ENCODE measurements at places on chromosomes 4 and X.

GRCh38 chr4:106454581-106454980 is 86.0 kb upstream of the GIMD1 start:
- DNase-seq: no peak

GRCh38 chrX:39310891-39311290 is 509.6 kb downstream of the MID1IP1 start:
- no peak for DNase-seq

DNA sequence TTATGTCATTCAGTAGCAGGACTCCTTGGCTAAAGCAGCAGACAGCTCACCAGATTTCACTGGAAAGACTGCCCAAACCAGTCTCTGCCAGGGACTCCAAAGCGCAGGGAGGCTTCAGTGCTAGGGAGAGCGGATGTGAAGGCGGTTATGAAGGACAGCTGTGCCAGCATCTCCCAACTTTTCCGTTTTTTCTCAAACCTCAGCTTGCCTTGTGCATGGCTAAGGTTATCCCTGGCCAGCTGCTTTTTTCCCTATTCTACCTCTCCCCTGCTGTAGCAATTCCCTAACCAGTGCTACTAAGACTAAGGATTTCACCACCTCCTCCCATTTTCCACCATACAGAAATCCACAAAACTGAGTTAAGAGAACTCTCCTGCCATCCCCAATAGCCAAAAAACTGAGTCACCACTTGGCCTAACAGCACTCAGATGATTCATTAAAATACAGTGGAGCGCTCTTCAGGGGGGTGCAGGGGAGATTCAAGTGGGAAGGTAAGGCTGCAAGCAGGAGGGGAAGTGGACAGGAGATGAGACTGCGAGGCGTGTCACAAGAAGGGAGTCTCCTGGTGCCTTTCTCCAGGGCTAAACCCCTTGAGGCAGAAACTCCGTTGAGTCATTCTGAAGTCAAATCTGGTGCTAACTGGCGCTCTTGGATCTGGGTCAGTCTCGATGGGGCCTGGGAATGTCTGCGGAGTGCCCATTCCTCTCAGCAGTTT is 90.7 kb downstream of the PALLD start:
- DNase-seq: no peak

DNA sequence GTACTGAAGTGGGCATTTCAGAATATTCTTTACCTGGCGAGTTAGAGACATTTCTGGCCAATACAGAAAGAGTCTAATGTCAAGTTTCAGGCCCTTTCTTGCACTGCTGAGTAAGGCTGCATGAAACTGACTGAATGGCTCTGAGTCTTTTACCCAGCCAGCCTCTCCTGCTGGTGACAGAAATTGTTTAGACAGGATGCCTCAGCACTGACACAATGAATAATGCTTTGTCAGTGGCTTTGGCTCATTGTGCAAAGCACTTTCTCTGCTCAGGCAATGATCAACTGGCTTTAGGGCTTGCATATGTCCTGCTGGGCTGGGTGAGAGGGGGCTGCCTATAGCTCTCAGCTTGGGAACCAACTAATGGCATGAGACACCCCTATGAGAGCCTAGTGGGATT is 45.5 kb downstream of the CLNK start:
- no peak for DNase-seq

- DNase-seq: no peak
These were observed 914.8 kb upstream of the GRIA3 start for GRCh38 chrX:122269243-122269781.

DNA sequence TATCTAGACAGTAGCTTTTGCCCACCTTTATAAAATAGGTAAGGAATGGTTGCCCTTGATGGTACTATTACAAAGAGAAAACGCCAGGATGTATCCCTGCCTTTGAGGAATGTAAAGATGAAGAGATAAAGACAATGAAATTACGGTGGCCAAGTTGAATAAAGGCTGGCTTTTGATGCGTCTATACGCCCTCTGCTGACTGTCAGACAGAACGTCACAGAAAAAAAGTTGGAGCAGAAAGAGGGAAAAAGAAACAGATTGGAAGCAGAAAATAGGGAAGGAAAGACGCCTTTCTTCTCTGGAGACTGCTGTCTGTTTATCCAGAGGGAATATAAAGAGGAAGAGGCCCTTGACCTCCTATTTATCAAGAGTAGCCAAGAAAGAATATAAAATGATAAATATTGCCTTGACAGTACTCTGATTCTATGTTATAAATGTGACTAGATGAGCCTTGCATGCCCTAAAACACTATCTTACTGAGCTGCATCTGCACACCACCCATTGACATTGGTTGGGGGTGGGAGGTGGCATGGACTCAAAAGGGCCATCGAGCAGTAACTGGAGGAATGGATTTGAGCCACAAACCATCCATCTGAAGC is 30.6 kb downstream of the PCDH19 start:
- DNase-seq: no peak

GRCh38 chrX:69298466-69299140 is 133.3 kb upstream of the PJA1 start:
- DNase-seq: no peak

- no peak for DNase-seq
These were observed 15.0 kb upstream of the UBE2D3 start for GRCh38 chr4:102842367-102842766.

- DNase-seq: no peak
These were observed 10.3 kb downstream of the USP46 start for GRCh38 chr4:52648836-52649235.

- DNase-seq: no peak
These were observed 27.6 kb downstream of the RHOH start for GRCh38 chr4:40224432-40224831.

DNA sequence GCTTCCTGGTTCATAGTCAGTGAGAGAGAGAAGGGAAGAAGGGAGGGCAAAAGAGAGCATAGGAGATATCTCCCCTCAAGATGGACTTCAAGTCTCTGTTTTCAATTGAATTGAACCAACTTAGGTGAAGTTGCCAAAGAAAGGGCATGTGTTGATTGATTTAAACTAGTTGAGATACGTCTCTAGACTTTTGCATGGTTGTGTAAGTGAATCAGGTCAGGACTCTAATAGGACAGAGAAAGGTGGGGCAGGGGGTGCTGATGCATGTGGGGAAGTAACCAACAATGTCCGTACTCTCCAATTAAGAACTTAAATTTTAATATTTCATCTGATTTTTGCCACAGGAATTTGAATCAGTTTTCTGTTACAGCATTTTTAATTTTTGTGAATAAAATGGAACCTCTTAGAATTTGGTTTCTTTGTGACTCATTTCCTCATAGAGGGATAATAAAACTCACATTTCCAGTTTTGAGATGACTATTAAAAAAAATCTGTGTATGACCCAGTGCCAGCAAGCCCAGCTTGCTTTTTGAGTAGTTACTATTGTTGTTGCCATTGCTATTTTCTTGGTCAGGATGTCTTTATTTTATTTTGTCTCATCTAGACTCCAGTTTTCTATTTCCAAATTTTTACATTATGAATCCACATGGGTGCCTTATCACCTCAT is 37.3 kb downstream of the SLIT2 start:
- no peak for DNase-seq

- no peak for DNase-seq
These were observed 559.9 kb downstream of the RAB28 start for GRCh38 chr4:12924253-12924652.

GRCh38 chrX:11242704-11243103 is 50.5 kb upstream of the AMELX start:
- no peak for DNase-seq

DNA sequence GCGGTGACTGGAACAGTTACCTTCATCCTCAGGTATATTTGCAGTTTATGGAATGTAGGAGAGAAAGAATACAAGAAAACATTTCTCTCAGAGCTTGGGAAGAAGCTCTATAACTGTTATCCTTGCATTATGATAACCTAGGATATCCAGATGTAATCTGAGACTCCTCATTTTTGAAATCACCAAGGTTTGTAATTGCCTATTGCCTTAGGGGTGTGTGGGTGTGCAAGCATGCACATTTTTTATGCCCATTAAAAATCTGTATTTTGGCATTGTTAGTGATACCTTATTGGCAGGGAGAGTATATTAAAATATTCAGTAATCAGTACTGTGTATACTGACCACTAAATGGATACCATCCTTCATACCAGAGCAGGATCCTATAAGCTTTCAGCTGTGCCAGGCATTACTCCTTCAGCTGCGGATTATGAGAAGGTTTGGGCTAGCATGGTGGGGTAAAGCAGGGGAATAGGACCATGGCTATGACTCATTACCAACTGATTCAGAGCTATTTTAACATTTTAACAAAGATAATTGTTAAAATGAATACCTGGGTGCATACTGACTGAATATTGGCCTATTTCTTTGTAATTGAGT is 8.3 kb downstream of the SEC24B start:
- no peak for DNase-seq

GRCh38 chr4:78776079-78776728 is at the start of gene BMP2K:
TSS of gene BMP2K (plus strand) at chr4:78776350. CDS start at chr4:78776544, 194 bp downstream.
- peak; percentile 63 for DNase-seq

DNA sequence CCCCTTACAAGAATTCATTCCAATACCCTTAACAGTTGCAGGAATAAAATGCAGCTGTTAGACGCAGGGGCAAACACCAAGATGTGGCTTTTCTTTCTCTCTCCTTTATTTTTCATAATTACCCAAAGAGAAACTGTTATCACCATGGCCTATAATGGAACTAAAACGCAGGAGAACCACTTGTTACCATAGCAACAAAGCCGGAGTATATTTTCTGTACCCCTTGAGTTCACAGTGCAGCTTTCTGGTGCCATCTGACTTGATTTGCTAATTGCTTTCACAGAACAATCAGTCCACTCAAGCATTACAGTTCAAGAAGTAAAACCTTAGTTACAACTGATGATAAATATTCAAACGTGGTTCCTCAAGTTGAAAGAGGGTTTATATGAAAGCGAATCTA is 157.9 kb downstream of the AMELX start:
- no peak for DNase-seq

DNA sequence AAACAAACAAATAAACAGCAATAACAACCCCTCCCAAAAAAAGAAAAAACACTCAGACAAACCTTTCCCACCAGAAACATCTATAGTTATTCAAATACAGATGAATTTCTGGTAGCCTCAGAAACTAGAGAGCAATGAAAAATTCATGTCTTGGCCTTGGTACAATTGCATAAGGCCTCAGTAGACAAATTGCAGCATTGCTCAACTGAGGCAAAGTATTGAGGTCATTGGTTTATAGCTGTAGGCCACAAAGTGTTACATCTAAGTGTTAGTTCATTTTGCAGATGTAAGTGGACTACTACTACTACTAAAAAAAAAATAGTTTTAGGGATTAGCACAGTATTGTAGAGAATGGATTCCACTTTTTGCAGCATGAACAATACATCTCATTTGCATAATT is 2268.3 kb downstream of the ARAP2 start:
- DNase-seq: no peak

DNA sequence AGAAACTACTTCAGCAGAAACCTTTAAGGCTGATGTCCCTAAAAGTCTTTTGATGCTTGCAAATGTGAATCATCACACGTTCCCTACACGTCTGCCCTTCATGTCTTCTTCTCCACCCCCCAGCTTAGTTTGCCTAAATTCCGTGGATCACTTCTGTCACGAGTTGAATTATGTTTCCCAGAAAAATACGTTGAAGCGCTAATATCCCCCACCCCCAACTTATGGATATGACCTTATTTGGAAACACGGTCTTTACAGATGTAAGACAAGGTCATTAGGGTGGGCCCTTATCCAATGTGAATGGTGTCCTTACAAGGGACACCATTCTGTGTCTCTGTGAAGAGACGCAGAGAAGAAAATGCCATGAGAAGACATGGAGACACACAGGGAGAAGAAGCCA is 2.1 kb upstream of the ZNF518B start:
- no peak for DNase-seq

DNA sequence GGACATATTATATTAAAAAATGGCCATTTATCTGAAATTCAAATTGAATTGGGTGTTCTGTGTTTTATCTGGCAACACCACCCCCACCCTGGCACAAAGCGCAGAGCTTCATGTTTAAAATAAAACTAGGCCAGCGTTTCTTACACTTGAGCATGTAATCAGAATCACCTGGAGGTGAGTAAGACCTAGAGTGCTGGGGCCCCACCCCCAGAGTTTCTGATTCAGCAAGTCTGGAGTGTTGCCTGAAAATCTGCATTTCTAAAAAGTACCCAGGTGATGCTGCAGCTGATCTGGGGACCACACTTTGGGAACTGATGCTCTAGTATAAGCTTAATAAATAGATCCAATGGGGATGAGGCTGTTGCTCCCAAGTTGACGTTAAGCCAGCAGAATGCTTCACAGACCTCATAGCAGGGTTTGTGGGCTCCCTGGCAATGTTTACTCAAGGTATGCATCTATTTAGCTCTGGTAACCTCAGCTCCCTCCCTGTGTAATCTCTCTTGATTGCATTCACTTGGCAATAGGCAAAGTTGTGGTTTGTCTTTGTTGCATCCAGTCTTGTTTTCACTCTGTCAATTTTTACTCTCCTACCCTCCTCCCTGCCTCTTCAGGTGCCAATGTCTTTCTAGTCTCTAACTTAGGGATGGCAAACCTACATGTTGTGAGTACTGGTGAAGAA is 99.8 kb upstream of the TEX13D start:
- no peak for DNase-seq

GRCh38 chr4:11179796-11180195 is 248.9 kb downstream of the HS3ST1 start:
- DNase-seq: no peak

GRCh38 chr4:78162821-78163220 is 105.7 kb downstream of the FRAS1 start:
- DNase-seq: no peak

GRCh38 chr4:138311771-138312535 is 69.8 kb upstream of the SLC7A11 start:
- no peak for DNase-seq

- DNase-seq: no peak
These were observed 196.4 kb upstream of the RADX start for GRCh38 chrX:106415276-106415895.

DNA sequence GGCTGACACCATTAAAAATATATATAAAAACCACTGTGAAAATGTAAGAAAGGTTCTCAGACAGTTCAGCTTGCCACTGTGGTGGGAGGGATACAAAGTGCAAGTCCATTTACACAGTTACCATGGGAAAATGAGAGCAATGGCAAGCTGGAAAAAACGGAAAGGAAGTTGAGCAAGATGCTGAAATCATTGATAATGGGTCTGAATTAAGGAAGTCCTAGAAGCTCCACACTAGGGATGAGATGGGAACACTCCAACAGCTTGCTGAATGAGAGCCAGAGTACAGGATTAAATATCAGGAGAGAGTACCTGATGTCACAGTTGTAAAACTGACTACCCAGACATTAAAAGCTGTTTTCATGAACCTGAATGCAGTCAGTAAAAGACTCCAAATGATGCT is 218.6 kb downstream of the PRDM5 start:
- DNase-seq: no peak

GRCh38 chrX:130170752-130171445 is 863 bp upstream of the RAB33A start:
- peak; percentile 68 for DNase-seq

- no peak for DNase-seq
These were observed 357 bp upstream of the IGBP1 start for GRCh38 chrX:70132877-70133302.

DNA sequence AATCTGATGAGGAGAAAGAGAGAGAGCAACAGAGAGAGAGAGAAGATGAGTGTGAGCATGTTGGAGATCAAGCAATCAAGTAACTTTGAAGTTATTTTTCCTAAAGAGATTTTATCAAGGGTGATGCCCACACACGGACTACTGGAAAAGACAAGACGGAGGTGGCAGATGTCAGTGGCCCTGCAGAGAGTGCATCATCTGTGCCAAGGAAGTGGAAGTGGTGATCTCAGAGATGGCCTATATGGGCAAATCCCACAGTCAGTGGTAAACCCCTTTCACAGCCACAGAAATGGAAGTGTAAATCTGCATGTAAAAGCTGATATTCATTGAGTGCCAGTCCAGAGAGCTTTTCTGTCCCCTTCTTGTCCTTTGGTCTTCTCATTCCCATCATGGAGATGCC is 577.2 kb upstream of the AADAT start:
- no peak for DNase-seq

Data from HuH-7.5 (cell line).